Amniotic epithelial cell (primary cell): ENCODE measurements at places on chromosomes 6 and 20.

DNA sequence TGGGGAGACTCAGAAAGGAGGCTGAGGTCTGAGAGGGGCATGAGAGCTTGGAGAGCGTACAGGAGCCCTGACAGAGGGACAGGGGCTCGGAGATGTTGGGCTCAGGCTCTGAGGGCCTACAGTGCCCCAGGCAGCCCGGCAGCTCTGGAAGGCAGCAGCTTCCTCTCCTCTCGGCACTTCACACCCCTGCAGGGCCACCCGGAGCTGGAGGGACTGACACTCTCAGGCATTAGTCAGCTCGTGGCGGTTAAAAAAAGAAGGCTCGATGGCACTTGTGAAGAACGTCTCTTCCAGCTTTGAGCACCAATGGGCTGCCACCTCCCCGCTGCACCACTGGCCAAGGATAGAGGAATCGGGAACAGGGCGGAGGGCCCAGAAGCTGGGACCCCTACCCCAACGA lies 62.6 kb upstream of the SIRPA start:
- no peak for DNase-seq

- no peak for DNase-seq
Measured at GRCh38 chr6:89494131-89494793, 61.3 kb downstream of the ANKRD6 start.

DNA sequence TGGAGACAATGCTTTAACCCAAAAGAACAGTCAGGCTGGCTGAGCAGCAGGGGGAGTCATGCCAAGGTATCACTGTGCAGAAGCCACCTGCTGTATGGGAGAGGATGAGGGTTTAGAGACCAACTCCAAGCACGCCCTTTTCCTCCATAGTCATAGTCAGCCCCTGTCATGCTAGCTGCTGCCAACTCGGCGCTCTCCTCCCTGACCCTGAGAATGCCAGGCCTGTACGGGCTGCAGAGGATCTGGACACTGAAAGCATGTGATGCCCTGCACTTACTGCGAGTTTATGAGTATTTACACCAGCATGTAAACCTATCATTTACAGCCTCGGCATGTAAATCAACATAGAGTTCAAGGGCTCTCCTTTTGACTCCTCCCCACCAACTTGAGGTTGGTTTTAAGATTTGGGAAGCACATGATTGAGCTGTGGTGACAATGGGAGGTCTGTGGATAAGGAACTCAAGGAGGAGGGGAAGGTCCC lies 11.7 kb upstream of the SCUBE3 start:
- DNase-seq, result no peak

DNA sequence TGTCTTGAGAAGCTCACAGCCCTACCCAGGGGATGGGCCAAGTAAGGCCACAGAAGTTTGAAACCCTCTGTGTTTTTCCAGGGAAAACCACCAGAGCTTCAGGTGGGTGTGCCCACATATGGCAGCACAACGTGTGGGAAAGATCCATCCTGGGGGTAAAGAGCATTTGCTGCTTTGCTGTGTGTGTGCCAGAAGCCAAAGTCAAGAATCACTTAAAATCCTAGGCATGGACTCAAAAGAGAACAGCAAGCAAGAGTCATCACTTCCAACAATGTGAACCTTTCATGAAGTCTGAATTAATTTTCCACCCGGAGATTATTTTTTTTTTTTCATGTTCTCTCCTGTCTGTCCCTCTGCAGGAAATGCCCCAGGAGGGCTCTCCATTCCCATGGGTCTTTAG lies 308.2 kb upstream of the SGK1 start:
- no peak for DNase-seq

DNA sequence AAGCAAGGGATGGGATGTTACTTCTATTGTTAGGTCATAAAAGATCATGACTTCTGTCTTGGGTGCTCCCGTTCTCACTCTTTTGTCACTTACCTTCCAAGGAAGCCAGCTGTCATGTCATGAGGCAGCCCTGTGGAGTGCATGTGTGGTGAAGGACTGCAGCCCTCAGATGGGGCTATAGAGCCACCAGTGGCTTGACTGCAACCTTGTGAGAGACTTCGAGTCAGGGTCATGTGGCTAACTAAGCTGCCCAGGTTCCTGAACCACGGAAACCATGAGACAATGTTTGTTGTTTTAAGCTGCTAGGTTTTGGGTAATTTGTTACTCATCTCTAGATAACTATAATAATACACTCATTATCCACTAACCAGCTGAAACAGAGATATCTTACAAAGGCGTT lies 477.1 kb downstream of the BTBD3 start:
- DNase-seq, result peak; percentile 46
